ENCODE measurements at places on chromosomes 5 and 9.

- no peak for DNase-seq
Measured at GRCh38 chr5:170484459-170484831, 19.4 kb upstream of the KCNIP1 start.

- peak; percentile 20 for DNase-seq
Measured at GRCh38 chr5:137466889-137467288, 32.2 kb downstream of the SPOCK1 start.

- peak; percentile 91 for DNase-seq
Measured at GRCh38 chr9:33151007-33151557, 16.1 kb downstream of the B4GALT1 start.

DNA sequence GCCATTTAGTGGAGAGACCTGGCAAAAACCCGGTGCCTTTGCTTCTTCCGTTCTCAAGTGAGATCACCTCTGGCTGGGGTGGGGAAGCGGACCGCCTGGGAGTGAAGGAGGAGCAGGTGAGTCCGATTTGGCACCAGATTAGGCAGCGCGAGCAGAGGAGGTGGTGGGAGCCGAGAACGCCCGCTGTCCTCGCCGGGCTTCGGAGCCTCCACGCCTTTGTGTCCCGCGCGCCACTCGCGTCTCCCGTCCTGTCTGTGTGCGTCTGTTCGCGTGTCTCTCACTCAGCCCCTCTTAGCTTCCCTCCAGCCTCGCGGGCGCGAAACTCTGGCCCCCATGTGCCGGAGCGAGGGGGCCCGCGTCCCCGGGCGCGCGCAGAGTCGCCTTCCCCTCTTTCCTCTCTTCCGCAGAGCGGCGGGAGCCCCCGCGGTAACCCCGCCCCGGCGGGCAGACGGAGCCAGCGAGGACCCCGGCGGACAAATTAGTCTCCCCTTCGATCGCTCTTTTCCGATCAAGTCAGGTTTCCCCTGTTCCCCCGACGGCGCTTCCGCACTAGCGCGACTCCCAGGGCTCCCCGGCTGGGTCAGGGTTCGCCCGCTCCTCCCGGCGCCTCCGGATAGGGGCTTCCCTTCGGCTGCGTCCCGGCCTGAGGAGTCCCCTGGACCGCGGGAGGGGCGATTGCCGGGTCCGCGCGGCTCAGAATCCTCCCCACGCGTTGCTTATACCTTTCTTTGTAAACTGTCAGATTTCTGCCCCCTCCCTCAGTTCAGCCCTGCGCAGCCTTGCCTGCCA is 7.1 kb downstream of the POU4F3 start:
- no peak for DNase-seq

GRCh38 chr5:180811623-180812124 is 9.1 kb upstream of the MGAT1 start:
- DNase-seq = no peak

DNA sequence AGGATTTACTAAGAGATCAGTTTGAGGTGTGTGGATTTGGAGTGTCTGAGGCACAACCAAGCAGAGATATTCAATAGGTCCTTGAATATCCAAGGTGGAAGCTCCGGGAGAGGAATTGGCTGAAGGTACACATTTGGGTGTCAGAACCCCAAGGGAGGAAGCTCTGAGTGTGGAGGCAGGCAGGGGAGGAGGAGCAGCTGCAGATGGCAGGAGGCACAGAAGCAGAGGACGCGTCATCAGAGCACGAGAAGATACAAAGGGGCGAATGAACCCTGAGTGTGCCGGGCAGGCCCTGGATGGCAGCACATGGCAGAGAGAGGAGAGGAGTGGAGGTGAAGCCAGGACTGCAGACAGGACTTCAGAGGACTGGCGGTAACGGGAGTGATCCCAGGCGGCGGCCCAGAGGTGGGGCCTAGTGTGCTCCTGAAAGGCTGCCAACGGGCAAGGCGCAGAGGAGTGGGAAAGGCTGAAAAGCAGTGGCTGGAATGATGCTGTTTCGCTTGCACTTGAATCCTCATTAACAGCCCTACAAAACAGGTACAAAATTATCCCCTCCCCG is 179.8 kb downstream of the FANCC start:
- DNase-seq = no peak

GRCh38 chr5:124641154-124641792 is 105.2 kb downstream of the ZNF608 start:
- no peak for DNase-seq

DNA sequence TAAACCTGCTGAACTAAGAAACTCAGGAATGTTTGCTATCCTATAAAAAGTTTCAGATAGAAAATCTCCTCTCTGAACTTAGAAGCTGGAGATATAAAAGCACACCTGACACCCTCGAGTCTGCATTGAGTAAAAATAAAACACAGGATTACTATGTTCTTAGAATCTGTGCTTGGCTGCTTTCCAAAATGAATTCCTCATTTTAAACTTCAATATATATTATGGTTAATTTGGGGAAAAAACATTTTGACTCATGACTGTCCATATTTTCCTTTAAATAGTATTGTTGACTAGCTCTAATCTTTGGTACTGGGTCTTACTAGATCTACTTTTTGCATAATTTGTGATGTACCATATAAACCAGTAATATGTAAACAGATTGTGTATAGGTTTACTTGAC is 36.7 kb downstream of the FBXW2 start:
- no peak for DNase-seq

GRCh38 chr5:163459462-163459818 is 462 bp downstream of the NUDCD2 start:
- DNase-seq = no peak

- no peak for DNase-seq
Measured at GRCh38 chr9:133927041-133927440, 65.1 kb downstream of the VAV2 start.

- no peak for DNase-seq
Measured at GRCh38 chr5:147187099-147187540, 47.7 kb upstream of the STK32A start.

DNA sequence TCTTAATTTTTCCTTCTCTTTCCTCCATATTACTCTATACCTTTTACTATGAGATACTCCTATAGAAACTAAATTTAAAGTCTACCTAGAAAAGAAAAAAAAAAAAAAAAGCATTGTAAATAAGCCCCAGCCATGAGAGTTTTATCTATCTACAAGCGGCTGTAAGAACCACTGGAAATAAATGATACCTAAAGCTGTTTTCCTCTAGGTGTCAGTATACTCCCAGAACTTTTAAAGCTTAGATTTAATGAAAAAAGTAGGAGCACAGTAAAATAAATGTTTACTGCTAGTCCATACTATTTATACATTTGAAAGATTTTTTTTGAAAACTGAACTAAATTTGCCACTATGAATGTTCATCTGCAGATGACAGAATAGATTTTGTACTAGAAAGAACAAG is 26.2 kb downstream of the TYRP1 start:
- no peak for DNase-seq

- DNase-seq = no peak
Measured at GRCh38 chr5:172769616-172770373, 1.2 kb downstream of the DUSP1 start.

DNA sequence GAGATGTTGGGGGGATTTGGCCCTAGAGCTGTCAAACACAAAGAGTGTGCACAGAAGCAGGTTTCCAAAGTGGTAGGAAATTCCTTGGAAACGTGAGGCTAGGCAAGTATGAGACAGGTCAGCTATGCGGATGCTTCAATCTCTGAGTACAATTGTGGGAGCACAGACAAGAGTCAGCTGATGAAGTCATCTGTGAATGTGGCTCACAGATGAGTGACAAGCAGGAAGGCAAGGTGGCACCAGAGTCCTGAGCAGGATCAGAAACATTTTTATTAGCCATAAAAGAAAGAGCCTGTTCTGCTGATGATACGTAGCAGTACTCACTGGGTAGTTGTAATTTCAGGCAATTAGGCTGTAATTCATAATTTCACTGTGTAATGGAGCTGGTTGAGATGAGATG is 117.0 kb downstream of the DCP2 start:
- DNase-seq = no peak

- no peak for DNase-seq
Measured at GRCh38 chr5:133821889-133822288, 146.5 kb downstream of the C5orf15 start.
